ENCODE measurements at places on chromosomes 11 and 22.

DNA sequence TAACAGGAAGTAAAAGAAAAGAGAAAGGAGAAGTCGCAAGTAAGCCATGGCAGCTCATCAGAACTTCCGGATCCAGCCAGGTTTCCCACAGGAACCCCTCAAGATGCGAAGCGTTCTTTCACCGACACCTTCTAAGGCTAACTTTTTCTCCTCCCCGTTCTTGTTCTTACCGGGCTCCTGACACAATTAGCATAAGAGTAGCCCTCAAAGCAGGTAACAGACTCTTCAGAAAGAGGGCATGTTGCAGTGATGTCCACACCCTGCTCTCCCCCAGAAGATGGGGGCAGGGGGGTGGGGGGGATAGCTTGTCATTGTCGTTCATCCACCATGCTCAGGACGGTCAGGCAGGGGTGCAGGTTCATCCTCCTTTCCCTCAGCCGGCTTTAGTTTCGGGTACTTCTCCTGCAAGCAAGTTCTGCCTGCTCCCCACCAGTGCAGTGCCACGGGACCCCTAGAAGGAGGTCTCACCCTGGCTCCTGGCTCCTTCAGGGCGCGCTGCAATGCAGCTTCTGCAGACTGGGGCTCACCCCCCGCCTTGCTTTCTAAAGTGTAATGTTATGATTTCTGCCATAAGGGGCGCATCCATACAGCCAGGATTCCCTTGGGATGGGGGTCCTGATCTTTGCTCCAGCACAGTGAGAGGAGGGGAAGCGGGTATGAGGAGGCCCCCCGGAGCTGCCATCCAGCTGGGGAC lies 2.3 kb downstream of the OPCML start:
- no peak for DNase-seq

DNA sequence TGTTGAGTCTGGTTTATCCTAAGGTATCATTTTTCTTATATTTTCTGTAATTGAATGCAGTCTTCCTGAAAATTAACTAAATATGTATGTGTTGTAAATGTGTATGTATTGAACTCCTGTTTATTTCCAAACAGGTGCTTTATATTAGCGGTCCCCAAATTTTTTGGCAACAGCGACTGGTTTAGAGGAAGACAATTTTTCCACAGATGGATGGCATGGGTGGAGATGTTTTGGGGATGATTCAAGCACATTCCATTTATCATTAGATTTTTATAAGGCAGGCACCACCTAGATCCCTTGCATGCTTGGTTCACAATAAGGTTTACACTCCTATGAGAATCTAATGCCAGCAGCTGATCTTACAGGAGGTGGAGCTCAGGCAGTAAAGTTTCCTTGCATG lies 210.5 kb upstream of the ANO3 start:
- DNase-seq: no peak

GRCh38 chr11:132898676-132899075 lies 633.6 kb downstream of the OPCML start:
- DNase-seq: no peak

GRCh38 chr11:64207256-64208085 lies 950 bp downstream of the FERMT3 start:
- DNase-seq: peak; percentile 82

DNA sequence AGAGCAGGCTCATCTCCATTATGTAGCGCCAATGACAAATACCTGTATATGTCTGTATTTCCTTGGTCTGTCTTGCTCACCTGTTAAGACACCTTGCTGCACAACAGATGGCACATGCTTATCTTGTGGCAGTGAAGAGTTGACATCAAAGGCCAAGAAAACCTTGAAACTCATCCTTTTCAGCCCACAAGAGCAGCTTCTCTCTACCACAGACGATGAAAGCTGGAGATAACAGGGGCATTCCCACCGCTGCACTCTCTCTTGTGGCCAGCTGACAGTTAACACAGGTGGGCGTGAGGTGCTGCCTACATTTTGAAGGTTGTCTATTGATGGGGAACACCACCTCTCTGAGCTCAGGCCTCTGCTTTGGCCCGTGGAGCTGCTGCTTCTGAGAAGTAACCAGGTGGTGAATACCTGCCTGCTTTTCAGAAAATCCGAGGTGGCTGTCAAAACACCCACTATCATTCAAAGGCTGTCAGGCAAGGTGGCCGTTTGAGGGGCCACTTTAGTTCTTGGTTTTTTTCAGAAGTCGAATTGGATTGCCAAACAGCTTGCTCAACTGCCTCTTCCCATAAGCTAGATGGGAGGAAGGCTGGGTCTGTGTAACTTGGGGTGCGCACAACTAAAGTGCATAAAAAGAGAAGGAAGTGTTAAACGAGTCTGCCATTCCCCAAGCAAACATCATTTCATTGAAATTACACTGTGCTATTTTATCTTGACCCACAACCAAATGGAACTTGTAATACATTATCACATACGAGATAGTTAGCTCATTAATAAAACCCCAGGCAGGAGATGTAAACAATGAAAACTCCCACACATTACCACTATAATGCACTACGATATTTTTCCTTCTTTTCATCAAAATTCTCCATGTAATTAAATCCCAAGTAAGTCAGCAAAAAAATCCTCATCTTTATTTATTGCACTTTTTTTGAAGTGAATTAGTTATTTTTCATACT lies 87.1 kb upstream of the RAG2 start:
- DNase-seq: no peak

DNA sequence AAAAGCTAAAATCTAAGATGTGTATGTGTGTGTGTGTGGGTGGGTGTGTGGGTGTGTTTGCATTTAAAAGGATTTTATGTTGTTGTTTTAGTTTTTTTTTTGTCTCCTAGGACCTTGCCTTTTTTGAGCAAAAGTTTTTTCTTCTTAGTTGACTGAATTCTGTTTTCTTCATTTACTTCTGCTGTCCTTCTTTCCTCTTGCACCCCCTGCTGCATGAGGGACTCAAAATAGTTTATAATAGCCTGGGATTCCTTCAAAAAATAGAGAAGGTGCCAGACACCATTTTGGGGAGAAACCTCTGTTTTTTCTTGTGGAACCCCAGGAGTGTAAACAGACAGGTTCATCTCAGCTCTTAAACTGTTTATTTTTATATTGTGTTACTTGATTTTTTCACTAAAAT lies 817.7 kb downstream of the TBC1D22A start:
- no peak for DNase-seq

DNA sequence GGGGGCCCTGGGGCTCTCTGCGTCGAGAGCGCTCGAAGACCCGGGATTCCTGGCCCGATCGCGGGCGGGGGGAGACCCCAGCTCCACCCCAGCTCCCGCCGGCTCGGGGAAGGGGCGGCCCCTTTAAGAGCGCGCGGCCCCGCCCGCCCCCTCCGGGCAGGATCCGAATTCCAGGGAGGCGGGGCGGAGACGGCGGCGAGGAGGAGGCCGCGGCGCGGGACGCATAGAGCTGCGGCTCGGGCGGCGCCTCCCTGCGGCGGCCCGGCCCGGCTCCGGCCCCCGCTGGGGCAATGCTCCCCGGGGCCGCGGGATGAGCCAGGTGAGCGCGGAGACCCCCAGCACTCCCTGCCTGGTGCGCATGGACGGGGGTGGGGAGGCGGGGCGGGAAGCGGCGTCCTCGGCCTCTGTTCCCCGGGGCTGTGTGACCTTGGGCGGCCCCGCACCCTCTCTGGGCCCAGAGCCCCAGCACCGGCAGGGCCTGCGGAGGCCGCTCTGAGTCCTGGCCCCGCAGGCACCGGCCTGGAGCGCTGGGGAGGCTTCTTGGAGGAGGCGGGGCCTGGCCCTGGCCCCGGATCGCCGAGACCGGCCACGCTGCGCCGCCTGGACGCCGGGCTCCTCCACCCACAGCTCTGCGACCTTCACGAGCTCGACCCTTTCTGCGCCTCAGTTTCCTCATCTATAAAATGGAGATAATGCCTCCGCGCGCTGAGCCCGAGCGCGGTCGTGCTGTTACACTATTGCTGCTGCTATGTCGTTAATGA lies 565 bp downstream of the GAS2L1 start:
- DNase-seq: peak; percentile 82

DNA sequence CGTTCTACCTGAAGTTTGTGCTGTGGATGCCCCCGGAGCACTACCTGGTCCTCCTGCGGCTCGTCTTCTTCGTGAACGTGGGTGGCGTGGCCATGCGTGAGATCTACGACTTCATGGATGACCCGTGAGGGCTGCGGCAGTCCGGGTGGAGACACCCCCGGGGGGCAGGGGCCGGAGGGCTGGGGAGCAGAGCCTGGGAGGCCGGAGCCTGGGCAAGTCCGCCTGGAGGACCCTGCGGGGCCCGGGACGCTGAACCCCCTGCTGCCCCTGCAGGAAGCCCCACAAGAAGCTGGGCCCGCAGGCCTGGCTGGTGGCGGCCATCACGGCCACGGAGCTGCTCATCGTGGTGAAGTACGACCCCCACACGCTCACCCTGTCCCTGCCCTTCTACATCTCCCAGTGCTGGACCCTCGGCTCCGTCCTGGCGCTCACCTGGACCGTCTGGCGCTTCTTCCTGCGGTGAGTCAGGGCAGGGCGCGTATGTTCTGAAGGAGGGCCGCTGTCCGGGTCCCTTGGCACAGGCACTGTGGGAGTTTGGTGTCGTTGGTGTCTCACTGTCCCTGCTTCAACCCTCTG lies 17.3 kb downstream of the RNH1 start:
- DNase-seq: no peak

- no peak for DNase-seq
These were observed 21.8 kb upstream of the RNASEH2C start for GRCh38 chr11:65742353-65742752.

- DNase-seq: peak; percentile 86
These were observed 60.2 kb downstream of the CDKN1C start for GRCh38 chr11:2825261-2825888.

GRCh38 chr11:123299721-123300120 lies 104.7 kb upstream of the CLMP start:
- no peak for DNase-seq

- no peak for DNase-seq
These were observed 10.4 kb upstream of the SLC39A13 start for GRCh38 chr11:47398011-47398410.

GRCh38 chr11:133927690-133928627 lies 28.8 kb downstream of the IGSF9B start:
- peak; percentile 52 for DNase-seq

DNA sequence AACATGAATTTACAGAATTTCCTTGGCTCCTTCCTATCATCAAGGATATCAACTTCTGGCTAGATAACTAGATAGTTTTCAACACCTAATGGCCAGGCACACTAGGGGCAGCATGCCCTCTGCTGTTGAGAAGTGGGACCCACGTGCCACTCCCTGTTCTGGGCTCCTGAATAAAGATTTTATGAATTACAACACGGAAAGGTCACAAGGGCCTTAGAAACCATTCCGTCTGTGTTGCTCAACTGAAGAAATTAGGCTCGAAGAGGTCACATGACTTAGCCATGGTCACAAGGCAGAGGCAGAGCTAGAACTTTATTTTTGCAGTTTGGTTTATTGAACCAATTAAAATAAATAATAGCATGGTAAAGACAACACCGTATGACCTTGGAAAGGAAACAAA lies 36.0 kb downstream of the PRCP start:
- DNase-seq: peak; percentile 45

- DNase-seq: peak; percentile 91
These were observed 2.7 kb downstream of the ZNF74 start for GRCh38 chr22:20396639-20397038.

GRCh38 chr22:47279746-47280145 lies 517.3 kb downstream of the TBC1D22A start:
- no peak for DNase-seq

DNA sequence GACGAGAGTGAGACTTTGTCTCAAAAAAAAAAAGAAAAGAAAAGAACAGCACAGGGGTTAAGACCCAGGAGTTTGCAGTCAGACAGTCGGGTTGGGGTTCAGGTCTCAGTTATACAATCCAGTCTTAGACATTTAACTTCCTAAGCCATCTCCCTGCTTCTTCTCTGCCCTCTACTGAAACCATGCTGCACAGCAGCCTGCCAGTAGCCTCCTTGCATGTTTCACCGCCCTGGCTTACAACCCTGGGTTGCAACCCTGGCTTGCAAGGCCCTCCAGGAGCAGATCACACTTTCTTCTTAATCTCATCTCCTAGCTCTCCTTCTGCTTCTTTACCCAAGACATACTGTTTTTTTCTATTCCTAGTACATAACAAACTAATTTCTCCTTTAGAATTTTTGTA lies 5.9 kb upstream of the B3GAT3 start:
- DNase-seq: no peak
